Left renal pelvis (tissue), 4 donors: ENCODE measurements at places on chromosomes 1 and 21.

DNA sequence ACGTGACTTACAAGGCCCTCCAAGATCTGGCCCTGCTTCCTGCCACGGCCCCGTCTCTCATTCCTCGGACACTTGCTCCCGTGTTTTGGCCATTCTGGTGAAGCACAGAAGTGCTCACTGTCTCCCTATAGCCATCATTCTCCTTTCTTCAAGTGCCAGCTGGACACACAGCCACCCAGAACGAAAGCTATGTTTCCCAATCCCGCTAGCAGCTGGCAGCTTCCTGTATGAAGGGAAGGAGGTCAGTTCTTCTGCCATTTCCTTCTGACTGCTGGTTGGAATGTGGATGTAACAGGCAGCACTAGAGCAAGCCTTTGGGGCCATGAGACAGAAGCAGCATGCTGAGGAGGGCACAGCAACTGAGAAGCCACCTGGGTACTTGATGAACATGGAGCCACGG lies 82.8 kb downstream of the TGFBR3 start:
- no peak for DNase-seq

DNA sequence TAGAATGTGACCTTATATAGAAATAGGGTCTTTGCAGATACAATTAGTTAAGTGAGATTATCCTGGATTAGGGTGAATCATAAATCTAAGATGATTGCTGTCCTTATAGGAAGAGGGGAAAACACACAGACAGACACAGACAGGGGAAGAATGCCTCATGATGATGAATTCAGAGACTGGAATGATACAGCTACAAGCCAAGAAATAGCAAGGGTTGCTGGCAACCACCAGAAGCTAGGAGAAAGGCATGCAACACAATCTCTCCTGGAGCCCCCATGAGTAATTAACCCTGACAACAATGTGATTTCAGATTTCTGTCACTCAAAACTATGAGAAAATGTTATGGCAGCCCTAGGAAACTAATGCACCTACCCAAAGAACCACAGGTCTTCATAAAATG lies 19.1 kb upstream of the PPIH start:
- no peak for DNase-seq

DNA sequence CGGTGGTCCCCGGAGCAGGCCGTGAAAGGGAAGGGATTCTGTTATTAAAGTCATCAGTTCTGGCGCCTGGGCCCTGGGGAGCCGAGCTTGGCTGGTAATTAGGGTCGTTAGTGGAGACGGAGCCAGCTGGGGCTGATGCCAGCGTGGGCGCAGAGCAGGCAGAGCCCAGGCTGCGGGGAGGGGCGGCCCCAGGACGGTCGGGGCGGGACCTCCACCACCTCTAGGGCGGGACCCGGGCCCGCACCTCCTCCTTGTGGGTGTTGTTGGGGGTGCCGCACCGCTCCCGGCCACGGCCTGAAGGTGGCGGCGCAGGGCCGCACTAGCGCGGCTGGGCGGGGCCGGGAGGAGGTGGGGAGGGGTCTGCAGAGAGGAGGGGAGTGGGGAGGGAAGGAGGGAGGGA lies 470.6 kb downstream of the PTPRU start:
- no peak for DNase-seq

- no peak for DNase-seq
Observed at GRCh38 chr21:40067751-40068150, 200.5 kb downstream of the PCP4 start.

DNA sequence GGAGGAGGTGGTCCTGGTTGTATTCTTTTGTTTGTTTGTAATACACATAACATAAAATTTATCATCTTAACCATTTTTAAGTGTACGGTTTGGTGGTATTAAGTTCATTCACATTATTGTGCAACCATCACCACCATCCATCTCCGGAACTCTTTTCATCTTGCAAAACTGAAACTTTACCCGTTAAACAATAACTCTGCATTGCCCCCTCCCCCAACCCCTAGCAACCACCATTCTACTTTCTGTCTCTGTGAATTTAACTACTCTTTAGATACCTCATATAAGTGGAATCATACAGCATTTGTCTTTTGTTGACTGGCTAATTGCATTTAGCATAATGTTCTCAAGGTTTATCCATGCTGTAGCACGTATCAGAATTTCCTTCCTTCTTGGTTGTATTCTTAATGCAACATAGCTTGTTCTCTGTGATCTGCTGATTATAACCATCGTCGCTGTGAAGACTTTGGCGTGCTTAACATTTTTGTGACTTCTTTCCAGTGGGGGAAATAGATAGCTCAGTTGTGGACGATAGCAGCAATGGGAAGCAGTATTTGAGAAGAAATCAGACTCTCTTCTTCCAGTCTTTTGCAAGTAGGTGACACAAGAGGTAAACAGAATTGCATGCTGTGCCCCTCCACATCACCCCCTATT lies 117.5 kb upstream of the HOOK1 start:
- no peak for DNase-seq

DNA sequence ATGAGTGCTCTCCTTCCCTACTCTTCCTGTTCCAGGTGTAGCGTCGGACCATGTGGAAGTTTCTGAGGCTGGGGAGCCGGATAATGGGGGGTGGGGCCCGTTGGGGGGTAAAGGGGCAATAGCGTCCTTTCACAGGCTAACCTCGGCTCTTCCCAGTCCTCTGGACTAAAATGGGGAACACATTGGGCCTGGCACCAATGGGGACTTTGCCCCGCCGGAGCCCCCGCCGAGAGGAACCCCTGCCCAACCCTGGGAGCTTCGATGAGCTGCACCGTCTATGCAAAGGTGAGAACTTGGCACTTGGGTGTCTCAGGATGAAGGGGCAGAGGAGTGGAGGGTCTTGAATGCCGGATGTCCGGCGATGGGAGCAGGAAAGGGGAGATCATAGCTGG lies 456 bp downstream of the TOMM40L start:
- no peak for DNase-seq

GRCh38 chr1:178577882-178578281 lies 65.0 kb downstream of the TEX35 start:
- DNase-seq, result no peak

DNA sequence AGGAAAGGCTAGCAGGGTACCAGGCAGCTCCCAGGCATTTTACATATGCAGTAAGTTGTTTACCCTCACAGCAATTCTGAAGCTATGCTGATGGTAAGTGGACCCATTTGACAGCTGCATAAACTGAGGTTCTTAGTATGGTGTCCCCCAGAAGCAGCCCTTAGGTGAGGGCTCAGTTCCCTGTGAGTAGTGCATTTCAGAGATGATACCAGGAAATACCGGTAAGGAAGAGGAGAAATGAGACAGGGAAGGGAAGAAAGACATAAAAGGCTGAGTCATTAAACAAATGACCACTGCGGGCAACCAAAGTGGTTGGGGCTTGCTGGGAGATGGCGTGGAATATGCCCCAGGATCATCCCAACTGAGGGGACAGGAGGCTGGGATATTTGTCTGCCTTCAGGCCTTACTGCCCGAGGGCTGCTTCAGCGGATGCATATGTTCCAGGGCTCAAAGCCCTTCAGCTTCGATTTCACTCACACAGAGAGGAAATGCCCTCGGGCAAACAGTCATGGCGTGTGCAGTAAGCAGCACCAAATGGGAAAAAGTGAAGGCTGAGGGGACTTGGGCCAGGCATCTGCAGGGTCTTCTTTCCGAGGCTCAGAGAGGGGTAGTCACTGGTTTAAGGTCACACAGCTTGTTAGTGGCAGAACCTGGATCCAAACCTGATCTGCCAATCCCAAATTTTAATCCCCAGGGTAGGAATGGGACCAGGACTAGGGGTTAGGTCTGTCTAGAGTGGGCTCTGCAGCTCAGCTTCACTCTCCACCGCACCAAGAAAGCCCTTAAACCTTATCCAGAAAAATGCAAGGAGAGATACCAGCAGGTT lies 133.7 kb upstream of the RUNX3 start:
- DNase-seq, result no peak

DNA sequence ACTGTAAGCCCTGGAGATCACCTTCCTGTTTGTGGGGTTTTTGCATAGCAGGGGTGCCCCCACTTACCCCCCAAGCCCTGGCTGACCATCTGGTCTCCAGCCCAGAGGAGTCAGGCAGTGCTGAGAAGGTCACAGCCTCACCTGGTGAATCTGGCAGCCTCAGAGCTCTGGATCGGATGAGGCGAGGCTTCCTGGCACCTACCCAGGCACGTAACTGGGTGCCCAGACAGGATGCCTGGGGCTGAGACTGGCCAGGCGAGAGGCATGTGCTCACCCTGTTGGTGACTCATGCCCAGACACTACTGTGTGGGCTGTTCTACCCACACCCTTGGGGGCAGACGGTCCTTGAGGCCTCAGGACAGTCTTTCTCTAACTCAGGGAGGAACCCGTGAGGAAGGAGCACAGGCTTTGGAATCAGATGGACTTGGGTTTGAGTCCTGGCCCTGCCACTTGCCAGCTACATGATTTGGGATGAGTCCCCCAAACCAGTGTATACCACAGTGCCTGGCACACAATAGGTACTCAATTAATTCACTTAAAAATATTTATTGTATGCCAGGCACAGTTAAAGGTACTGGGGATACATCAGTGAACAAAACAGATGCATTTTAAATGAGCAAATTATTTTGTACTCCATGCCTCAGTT lies 15.1 kb upstream of the PADI3 start:
- DNase-seq, result no peak

DNA sequence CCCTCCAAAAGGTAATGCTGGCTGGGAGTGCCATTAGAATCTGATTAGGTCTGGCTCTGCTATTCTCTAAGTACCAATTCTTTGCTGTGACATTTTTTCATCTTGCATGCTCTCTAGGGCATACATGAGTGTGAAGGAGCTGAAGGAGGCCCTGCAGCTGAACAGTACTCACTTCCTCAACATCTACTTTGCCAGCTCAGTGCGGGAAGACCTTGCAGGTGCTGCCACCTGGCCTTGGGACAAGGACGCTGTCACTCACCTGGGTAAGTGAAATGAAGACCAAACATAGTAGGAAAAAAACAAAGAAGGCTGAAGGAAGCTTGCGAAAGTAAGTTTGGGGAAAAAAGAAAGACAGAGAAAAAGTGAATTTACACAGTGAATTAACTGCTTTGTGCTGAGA lies 207.9 kb downstream of the PAPPA2 start:
- DNase-seq, result no peak

- no peak for DNase-seq
Observed at GRCh38 chr1:200029035-200029821, 1.7 kb downstream of the NR5A2 start.

DNA sequence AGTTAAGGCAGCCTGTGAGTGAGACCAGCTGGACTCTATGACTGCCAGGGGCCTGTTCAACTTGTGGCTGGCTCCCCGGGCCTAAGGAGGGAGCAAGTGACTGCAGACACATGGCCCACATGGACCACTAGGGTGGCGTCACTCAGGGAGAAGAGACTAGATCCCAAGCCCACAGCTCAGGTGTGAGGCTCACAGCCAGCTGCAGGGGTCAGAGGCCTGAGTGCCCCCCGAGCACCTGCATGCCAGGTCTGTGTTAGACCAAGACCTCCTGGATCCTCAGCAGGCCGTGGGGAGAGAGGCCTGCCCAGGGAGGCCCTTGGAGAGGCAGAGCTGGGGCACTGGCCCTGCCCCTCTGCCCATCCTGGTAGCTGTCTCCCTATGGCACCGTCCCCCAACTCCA lies 142.4 kb upstream of the RUNX3 start:
- DNase-seq, result no peak

- DNase-seq, result no peak
Observed at GRCh38 chr1:96544831-96545221, 176.8 kb upstream of the PTBP2 start.

DNA sequence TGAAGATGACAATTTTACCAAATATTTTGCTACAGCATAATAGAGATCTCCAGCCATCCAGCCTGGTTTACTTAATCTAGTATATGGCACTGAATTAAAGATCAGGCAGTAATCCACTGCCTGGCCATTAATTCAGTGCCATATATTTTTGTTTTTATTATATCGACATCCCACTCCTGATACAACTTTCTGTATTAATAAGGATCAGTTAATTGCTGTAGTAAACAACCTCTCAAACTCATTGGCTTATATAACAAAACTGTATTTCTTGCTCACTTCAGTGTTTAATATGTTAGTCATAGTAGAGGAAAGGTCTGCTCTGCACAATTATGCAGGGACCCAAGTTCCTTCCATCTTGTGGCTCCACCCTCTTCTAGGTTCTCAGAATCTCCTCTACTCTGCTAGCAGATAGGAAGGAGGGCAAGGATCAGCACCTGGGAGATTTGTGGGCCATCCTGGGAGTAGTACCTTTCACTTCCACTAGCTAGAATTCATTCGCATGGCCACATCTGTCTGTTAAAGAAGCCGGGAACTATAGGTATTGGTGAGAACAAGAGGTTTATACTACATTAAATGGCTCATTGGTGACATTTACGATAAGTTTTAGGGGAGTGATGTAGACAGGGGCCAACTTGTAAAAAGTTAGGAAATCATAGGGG lies 3.6 kb upstream of the ZDHHC18 start:
- DNase-seq, result no peak

GRCh38 chr1:7515175-7515574 lies 255.9 kb upstream of the VAMP3 start:
- no peak for DNase-seq

GRCh38 chr1:3983181-3983580 lies 83.1 kb upstream of the C1orf174 start:
- no peak for DNase-seq

GRCh38 chr1:193005785-193006184 lies 53.4 kb downstream of the UCHL5 start:
- DNase-seq, result no peak

GRCh38 chr21:16426936-16427335 lies 697.2 kb downstream of the USP25 start:
- no peak for DNase-seq

GRCh38 chr1:237126180-237126579 lies 84.2 kb downstream of the RYR2 start:
- DNase-seq, result no peak

- no peak for DNase-seq
Observed at GRCh38 chr1:188590641-188591040, 1761.9 kb downstream of the PLA2G4A start.
